Dermis microvascular lymphatic vessel endothelial cell (primary cell): ENCODE measurements at places on chromosomes 16 and 17.

DNA sequence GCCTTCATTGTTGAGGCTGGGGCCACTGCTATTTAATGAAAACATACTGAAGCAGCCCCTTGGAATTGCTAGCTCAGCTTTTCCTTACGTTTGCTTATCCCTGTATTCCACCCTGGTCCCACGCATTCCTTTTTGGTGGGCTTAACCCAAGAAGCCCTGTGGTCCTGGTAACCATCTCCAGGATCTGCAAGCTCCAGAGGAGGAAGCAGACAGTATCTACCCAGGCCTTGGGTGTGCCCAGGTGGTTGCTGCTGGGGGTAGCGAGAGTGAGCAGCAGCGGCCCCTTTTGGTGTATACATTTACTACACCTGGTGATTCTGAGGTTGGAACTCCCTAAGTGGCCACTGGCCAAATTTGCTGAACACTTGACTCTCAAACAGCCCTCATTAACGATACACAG is 97.7 kb downstream of the CBLN1 start:
- DNase-seq: no peak

- DNase-seq: no peak
Observed at GRCh38 chr16:80341263-80341662, 199.5 kb upstream of the DYNLRB2 start.

GRCh38 chr17:58181796-58182195 is 10.7 kb upstream of the EPX start:
- no peak for DNase-seq

DNA sequence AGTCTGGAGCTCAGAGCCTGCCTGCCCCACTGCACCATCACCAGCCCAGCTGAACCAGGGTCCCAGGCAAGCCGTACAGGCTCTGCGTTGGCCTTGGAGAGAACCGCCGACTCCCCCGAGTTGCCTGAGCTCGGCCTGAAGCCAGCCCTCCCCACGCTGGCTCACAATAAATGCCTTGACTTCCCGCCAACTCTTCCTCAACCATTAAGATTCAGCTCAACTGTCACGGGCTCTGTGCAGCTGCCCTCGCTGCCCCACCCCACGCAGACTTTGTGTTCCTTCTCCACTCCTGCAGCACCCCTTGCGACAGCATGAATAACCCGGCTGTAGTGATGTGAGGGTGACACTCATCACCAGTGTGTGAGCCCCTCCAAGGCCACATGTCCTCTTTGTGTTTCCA is 4.8 kb upstream of the QPRT start:
- no peak for DNase-seq

DNA sequence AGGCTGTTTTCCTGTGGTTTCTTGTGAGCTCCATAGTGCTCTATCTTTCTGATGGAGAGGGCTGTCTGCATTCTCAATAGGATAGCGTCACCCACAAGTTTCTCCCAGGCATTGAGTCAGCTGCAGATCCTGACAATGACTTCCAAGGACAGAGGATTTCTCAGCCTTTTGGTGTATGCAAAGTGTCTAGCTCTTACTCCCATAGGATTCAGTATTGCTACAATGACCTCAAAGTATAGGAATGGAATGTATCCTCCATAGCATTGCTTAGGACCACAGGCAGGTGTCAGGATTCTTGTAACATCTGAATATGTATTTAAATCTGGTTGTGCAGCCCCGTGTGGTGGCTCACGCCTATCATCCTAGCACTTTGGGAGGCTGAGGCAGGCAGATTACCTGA is 32.3 kb downstream of the SMIM36 start:
- DNase-seq: no peak

DNA sequence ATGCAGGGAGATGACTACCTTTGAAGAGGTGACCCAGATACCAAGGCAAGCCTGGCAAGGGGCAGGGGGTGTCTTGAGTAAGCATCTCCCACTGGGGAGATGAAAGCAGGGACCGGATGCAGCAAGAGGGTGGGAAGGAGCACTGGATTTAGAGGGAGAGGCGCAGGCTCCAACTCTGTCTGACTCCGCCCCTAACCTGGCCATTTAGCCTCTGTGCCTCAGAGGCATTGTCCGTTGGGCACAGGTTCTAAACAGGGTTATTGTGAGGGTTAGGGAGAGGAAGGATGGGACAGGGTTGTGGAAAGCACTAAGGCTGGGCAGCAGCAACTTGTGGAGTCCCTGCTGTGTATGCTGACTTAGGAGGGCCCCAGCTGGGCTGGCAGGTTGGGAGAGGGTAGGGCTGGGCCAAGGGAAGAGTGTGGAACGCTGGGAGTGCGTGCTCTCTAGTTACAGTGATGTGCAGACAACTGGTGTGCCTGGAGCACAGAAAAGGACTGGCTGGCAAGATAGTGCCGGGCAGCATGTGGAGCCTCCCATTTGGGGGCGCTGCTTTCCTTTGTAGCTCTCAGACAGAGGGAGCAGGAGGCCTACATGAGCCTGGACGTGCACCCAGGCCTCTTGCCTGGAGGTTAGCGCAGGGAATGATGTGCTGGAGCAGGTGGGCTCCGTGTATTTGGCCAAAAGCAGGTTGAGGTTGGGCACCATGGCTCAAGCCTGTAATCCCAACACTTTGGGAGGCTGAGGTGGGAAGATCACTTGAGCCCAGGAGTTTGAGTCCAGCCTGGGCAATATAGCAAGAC is 26.2 kb downstream of the TBX2 start:
- DNase-seq: no peak

DNA sequence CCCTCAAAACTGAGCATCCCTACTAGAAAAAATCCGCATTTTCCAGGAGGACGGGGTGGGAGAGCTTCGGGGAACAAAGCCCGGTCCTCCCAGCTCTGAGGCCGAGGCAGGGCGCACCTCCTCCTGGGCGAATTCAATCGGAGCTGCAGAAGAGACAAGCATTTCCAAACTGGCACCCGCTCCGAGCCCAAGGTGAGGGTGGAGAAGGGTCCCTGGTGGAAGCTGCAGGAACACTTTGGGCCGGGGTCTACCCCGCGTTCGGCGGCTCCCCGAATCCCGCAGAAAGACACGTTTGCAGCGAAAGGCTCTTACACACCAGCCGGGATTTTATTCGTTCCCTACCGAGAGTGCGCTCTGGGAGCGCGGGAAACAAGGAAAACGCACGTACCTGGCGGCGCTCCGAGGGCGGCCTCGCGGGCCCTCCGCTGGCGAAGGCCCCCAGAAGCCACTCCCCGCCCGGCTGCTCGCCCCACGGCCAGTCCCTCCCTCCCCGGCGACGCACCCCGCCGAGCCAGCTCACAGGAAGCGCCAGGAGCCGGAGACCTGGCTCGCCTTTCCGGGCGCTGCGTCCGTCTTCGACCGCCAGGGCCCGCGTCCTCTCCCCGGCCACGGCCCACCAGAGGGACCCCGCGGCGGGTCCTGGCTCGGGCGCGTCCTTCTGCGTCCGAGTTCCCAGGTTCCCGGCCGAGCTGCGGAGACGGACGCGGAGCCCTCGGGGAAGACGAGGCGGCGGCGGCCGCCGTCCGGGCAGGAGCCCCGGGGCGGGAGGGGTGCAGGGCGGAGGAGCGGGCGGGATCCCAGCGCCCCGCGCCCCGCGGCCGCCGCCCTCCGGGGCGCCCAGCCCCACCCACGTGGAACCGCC is 49.8 kb upstream of the BAHCC1 start:
- DNase-seq: peak; percentile 72

GRCh38 chr16:56807011-56807675 is 57.9 kb upstream of the SLC12A3 start:
- DNase-seq: peak; percentile 75

DNA sequence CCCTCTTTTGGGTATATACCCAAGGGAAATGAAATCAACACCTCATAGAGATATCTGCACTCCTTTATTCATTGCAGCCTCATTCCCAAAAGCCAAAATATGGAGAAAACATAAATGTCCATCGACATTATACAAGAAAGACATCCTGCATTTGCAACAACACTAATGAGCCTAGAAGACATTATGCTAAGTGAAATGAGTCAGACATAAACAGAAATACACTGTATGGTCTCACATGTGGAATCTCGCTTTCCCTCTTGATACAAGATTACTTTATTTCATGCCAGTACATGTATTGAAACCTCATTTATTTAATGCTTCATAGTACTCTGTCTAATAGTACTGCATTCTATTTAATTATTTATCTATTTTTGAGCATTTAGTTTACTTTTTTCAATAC is 157.2 kb downstream of the ZNF18 start:
- no peak for DNase-seq

- DNase-seq: no peak
Observed at GRCh38 chr16:87936375-87937230, at the start of gene CA5A. Gene CA5A (minus strand): TSS chr16:87936529. CDS start chr16:87936450, 79 bp downstream.

DNA sequence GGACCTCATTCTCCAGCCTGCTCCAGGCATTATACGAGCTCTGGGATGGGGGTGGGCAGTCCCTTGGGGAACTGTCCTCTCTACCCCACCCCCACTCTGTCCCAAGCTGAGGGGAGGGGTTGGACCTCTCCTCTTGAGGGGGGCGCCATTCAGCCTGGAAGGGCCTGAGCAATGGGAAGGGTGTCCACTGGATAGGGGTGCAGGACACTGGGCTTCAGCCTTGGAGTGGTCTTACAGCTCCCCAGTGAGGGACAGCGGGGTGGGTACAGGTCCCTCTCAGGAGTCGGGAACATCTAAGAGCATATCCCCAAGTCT is 9.5 kb upstream of the CBX8 start:
- no peak for DNase-seq

DNA sequence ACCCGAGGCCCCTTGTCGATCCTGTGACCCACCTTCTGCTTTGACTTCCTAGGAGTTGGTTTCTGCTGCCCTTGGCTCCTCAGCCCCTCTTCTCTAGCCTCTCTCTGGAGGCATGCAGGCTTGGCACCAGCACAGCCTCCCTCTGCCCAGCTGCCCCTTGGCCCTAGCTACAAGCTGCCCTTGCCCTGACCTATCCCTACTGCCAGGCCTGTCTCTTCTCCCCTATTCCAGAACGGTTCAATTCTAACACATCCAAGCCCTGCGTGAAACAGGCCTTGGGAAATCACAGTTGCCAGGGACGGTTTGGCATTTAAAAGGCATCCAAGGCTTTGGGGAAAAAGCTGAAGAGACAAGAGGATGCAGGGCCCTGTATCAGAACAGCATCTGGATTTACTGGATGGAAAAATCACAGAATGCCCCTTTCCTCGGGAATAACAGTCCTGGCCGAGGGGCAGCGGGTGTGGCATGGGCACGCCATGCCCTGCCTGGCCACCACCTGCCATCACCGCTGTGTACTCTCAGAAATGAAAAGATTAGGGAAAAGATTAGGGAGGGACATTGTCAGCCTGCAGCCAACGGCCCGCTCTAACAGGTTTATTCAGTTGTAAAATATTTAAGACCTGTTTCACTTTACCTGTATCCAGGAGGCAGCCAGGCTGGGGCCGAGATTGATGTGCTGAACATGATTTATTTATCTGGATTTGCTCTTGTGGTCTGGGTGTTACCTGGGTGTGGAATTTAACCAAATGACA is 15.8 kb downstream of the RAI1 start:
- DNase-seq: no peak

GRCh38 chr17:57735707-57736106 is 9.4 kb downstream of the CCDC182 start:
- DNase-seq: no peak

DNA sequence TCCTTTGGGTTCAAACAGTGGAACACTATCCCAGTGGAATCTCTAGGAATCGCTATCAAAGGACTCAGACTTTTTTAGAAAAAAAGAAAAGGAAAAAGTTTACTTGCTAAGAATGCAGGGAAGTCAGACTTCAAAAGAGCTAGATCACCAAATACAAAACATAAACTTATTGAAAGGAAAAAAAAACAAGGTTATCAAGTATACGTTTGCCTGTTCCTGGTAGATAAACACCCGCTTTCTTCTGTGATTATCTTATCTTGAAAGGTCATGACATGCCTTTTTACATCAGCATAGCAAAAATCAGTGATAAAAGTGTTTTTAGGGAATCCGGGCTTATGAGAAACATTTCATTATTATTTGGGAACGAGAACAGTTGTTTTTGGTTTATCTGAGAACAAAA is 129.3 kb upstream of the TMEM97 start:
- DNase-seq: no peak

DNA sequence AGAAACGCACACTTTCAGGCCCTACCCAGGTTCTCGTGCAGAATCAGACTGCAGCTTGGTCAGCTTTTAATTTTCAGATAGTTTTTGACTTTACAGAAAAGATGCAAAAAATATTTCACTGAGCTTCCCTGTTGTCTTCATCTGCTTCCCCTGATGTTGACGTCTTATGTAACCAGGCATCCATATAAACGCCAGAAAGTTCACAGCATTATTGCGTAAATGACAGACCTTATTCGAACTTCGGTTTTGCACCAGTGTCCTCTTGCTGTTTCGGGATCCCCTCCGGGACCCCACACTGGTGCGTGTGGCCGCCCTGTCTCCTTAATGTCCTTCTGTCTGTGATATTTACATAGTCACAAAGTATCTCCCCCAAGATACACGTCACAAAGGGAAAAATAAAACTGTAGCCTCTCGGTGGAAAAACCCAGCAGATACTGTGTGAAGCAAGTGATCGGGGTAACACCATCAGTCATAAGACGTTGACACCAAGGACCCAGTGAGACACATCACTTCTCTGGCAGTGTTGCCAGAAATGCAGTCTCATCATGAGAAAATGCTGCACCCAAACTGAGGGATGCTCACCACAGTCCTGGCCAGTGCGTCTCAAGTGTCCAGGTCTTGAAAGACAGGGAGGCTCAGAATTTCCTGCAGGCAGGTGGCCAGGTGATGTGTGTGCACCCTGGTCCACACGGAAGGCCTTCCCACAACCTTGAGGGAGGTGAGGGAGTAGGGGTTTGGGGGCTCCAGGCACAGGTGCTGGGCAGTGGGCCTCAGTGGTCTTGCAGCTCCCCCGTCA is 4.3 kb downstream of the BANP start:
- no peak for DNase-seq

DNA sequence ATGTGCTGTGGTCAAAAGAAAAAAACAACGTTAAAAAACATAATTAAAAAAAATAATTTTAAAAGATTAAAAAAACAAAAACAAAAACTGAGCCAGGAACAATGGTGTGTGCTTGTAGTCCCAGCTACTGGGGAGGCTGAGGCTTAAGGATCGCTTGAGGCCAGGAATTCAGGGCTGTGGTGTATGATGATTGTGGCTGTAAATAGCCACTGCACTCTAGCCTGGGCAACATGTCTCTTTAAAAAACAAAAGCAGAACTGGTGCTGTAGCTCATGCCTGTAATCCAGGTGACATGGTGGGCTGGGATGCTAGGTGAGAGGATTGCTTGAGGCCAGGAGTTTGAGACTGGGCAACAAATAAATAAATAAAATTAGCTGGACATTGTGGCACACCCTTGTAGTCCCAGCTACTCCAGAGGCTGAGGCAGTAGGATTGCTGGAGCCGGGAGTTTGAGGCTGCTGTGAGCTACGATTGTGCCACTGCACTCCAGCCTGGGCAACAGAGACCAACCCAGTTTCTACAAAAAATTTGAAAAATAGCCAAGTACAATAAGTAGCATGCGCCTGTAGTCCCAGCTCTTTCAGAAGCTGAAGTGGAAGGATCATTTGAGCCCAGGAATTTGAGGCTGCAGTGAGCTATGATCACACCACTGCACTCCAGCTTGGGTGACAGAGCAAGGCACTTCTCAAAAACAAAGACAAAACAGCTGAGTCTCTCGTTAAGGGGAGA is 43.6 kb downstream of the NFATC3 start:
- peak; percentile 6 for DNase-seq

- no peak for DNase-seq
Observed at GRCh38 chr17:28317966-28318758, 838 bp upstream of the TMEM97 start.
